Activated T-helper 1 cell treated with Interleukin-2 at 50 U/mL for 16 hours (primary cell): ENCODE measurements at places on chromosomes 7 and 10.

DNA sequence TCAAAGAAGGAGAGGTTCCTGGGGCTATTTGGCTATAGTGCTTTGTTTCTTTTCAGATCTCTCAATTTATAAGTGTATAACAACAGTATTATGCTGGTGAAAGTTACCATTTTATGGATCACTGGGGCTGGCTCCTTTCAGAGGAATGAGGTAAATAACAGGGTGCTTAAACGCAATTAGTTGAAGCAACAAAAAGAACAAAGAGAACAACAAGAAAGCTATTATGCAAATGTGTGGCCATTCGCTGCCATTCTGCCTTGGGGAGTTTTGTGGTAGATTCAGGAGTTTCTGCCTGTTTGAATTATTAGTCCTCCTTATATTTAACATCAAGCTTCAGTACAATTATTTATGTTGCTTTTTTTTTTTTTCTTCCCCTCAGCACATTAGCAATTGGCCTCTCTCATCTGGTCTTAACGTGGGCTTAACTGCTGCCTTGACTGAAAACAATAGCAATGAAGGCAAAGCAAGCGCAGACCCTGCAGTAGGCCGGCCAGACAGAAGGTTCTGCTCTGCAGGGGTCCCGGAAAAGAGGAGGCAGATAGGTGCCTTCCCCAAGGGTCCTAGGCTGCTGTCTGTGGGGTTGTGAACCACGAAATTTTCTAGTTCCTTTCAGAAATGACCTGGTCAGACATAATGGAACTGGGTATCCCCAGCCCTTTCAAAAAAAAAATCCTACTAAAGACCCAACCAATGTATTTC is 339.9 kb upstream of the PODXL start:
- DNase-seq, result no peak

- no peak for DNase-seq
These were observed 52.5 kb upstream of the GRB10 start for GRCh38 chr7:50835156-50835555.

DNA sequence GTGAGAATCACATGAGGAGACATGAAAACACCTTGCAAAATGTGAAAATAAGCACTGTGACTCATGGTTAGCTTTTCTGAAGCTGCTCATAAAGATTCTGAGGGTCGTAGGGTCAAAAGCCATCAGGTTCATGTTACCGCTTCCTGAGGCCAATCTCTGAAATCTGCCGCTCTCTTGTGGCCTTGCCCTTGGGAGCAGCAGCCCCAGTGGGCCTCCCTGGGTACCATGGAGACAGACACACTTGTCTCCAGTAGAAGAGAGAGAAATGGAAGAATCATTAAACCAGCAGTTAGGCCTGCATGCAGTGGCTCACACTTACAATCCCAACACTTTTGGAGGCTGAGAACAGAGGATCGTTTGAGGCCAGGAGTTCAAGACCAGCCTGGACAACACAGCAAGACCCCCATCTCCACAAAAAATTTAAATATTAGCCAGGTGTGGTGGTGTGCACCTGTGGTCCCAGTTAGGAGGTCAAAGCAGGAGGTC is 42.8 kb downstream of the NIPSNAP2 start:
- DNase-seq, result no peak

- DNase-seq, result no peak
These were observed 933.7 kb downstream of the DNAJB9 start for GRCh38 chr7:109503421-109503820.

DNA sequence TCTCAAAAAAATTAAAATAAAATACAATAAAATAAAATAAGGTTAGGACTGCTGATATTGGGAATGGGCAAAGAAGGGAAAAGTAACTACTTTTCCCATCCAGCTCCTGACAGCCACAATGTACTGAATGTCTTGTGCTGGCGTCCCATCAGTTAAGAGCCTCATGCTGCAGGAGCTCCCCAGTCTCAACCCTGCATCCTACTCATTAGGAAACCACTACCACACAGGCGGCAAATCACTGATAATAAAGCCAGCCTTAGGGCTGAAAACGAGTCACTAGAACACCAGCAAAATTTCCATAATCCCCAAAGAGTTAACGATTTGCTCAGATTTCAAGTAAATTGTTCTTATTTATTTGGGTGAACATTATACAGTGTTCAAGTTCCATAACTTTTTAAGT is 4.3 kb downstream of the YWHAG start:
- DNase-seq, result no peak

GRCh38 chr7:120920591-120921274 is 29.8 kb upstream of the ING3 start:
- DNase-seq, result no peak

- no peak for DNase-seq
These were observed 40.6 kb downstream of the SH3PXD2A start for GRCh38 chr10:103814626-103815370.

GRCh38 chr7:150981644-150982043 is 3.5 kb upstream of the KCNH2 start:
- no peak for DNase-seq

- DNase-seq, result no peak
These were observed 90.2 kb downstream of the ZNF467 start for GRCh38 chr7:149683181-149683580.

GRCh38 chr10:110488940-110489339 is 8.8 kb upstream of the DUSP5 start:
- DNase-seq, result no peak

GRCh38 chr7:129896568-129897382 is 56.0 kb downstream of the UBE2H start:
- no peak for DNase-seq

DNA sequence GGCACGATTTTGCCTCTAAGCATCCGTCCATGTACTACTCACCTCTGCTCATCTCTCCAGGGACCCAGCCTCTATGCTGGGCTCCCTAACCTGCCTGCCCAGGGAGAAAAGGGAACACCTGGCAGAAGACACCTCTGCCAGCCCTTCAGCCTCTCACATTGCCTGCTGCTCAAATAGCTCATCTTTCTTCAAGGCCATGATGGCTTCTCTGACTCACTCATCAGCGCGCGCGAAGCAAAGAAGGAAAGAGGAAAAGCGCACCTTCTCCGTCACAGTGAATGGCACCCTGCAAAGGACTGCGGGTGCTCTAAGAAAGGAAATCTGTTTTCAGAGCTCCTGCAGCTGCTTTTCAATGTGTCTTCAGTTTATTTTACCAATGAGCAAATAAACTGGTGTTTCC is 174.0 kb downstream of the PRKAG2 start:
- DNase-seq, result no peak

GRCh38 chr10:67696029-67696428 is at the start of gene CTNNA3:
TSS of gene CTNNA3 (minus strand) at chr10:67696195.
- DNase-seq, result no peak

GRCh38 chr10:72935361-72935760 is 19.2 kb downstream of the PLA2G12B start:
- DNase-seq, result no peak

DNA sequence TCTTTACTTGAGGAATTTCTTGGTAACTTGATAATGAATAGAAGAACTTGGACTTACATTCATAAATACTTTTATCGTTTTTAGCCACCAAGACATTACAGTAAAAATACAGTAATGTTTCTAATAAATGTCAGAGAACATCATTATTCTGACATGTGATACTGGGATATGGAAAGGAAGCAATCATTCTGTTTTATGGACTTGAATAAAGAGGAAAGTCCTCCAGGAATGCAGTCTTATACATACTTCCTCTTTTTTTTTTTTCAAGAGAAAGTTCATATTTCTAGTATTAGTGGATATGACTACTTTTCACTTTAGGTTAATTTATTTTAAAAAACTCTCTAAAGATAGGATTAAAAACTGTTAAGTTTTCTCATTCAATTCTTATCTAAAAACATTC is 220.0 kb upstream of the SEMA3C start:
- no peak for DNase-seq

DNA sequence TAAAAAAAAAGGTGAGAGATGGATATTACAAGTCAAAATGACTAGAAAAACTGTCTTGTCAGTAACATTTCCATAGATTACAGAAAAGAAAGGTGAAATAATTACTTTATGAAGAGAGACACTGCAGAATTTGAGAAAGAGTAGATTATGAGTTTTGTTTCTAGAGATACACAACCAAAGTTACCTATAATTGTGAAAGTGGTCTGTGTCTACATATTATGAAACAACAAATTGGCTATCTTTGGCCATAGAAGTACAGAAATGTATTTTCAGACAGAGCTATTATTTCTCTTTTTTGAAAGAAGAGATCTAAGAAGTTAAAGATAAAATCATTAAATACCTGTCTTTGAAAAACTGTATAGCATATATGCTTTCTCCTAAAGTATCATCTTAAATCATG is 30.1 kb downstream of the KCND2 start:
- DNase-seq, result no peak

GRCh38 chr7:155844019-155844453 is 31.8 kb upstream of the SHH start:
- no peak for DNase-seq

DNA sequence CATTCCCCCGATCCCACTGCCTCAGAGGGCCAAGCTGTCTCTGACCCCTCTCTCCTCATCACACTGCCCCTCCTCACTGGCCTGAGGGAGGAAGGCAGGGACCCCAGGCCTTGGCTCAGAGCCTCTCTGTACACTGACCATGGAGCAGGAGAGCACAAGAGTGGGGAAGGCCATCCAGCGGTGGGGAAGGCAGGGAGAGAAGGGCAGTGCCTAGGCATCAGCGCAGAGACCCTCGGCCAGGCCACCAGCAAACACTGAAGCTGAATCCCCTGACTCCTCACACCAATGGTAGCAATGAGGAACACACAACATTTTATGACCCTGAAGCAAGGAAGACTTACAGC is 14.8 kb downstream of the OGDHL start:
- DNase-seq, result no peak

DNA sequence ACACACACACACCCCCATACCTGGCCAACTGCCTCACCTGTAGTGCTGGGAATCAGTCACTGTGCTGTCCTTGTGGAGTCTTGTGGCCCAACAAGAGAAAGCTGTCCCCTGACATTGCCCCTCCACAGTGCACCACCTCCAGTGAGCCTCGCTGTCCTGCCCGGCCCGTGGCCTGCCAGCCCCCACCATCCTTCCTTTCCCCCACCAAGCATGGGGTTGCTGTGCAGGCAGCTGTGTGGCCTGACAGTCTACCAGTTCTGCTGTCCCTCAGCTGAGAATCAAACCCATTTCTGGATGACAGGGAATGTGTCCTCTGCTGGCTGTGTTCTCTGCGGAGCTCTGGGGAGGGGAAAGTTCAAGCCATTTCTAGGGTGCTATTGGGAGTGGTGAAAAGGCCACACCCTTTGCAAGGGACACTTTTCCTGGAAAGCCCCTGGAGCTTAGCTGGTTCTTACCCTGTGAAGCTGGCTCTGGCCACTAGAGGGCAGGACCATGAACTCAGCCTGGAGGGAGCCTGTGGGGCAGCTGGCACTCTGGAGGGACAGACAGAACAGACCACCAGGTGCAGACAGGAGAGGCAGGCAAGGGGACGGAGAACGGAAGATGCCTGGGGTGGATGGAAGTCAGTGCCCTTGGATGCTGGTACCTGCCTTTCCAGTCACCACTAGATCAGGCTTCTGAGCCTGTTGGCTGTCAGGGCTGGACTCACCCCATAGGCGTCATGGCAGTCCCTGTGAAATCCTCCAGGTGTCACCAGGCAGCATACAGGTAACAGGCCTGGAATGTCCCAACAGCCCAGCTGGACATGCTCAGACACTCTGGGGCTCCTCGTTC is 10.5 kb upstream of the MTPAP start:
- DNase-seq, result peak; percentile 26
